CD8-positive, alpha-beta memory T cell (primary cell): ENCODE measurements at places on chromosomes 16 and 17.

DNA sequence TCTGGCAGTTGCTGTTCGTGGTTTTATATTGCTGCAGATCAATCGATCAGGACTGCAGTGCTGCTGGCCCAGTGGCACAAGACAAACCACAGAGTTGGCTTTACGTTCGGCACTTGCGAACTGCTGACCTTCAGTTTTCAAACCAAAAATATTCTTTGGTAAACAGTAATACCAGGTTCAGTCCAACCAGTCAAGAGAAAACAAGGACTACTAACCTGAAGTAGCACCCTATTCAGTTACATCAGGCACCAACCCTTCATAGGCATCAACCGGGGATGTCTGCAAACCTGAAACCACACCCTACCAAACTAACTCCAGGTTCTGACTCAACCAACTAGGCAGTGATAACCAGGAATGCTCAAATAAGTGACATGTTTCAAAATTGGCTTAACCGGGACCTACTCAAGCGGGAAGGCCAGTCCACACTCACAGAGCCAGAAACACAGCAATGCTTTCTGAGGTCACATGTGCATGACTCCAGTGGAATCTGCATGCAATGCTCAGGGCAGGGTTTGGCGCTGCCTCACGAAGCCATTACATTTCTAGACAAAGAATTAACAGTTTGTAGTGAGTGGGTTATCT, 91.1 kb downstream of the SMG6 start:
- no peak for DNase-seq

- DNase-seq, result no peak
Observed at GRCh38 chr16:49127103-49127502, 154.5 kb downstream of the CBLN1 start.

DNA sequence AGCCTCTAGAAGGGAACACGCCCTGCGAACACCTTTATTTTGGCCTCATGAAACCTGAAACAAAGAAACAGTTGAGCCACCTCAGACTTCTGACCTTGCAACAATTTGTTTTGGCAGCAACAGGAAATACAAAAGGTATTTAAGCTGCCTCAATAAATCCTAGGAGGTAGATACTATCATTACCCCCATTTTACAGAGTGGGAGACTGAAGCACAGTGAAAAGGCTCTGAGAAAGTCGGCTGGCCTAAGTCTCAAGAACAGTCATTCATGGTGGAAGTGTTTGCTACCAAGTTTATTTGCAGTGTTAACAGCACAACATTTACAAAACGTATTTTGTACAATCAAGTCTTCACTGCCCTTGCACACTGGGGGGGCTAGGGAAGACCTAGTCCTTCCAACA, 19.0 kb downstream of the RND2 start:
- DNase-seq, result no peak

DNA sequence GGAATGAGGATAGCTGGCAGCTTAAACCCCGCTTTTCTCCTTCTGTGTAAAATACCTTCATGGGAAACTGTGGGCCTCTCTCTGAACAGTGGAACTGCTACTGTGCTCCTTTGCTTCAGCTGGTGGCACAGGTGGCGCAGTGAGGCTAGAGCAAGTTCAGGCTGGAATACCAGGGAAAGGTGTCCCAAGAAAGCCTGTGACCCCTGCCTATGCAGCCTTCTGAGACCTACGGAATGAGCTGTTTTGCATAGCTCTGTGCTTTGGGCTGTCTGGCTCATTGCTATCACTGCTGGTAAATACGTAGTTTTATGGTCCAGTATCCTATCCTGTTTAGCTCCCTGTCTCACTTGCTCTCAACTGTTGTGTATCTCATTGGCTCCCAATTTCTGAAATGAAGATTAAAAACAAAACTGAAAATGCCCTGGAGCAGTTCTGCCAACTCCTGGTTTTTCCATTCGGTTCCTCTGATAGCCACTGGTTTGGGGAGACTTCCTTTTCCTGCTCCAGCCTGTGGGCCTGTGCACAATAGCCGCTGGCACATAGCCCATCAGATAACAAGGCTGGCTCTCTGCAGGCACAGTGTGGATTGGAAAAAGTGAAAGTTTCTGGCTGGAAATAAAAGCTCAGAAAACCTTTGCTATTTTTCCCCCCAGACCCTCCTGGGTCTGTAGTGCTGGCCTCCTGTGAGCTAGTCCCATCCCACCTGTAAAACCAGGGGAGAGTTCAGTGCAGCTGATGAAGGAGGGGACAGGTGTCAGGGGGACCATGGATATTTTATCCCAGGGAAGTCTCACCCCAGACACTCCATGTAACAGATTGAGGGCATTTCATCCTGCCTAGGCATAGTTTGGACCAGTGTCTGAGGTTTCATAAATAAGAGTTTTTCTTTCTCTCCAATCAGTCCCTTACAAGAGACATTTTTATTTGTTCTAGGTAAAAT, 24.0 kb downstream of the LIMD2 start:
- no peak for DNase-seq

GRCh38 chr17:58264407-58265103, 16.2 kb downstream of the MPO start:
- DNase-seq, result no peak

DNA sequence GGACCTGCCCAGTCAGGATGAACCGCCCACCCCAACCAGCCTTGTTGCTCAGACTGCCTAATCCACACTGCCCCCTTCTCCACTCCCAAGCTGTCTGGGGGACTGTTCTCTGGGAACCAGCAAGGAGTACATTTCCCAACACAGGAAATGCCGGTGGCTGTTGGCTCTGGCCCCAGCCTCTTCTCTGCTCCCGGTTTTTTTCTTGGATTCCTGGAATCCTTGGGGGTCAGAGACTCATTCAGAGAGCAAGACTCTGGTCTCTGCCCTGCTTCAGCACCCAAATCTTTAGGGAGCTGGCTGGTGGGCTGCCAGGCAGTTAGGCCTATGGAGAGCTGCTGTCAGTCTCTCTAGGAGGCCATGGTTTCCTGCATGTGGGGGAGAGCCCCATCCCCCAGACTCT, 10.8 kb upstream of the MTMR4 start:
- no peak for DNase-seq

GRCh38 chr17:70653850-70654249, 484.5 kb downstream of the KCNJ2 start:
- DNase-seq, result no peak

DNA sequence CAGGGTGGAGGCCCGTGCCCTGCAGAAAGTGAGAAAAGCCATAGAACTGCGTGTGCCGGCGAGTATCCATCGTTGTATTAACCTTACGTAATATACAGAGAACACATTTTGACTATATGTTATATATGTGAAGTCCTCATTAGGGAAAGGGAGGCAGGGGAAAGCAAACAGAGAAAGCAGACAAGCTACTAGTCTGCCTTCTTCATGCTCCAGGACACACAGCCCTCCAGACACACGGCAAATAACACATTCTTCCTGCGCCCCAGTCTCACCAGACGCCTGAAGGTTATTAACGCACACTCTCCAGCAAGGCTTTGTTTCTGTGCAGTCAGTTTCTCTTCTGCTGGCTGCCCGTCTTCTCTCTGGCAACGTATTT, 28.8 kb downstream of the PRDM7 start:
- DNase-seq, result no peak

DNA sequence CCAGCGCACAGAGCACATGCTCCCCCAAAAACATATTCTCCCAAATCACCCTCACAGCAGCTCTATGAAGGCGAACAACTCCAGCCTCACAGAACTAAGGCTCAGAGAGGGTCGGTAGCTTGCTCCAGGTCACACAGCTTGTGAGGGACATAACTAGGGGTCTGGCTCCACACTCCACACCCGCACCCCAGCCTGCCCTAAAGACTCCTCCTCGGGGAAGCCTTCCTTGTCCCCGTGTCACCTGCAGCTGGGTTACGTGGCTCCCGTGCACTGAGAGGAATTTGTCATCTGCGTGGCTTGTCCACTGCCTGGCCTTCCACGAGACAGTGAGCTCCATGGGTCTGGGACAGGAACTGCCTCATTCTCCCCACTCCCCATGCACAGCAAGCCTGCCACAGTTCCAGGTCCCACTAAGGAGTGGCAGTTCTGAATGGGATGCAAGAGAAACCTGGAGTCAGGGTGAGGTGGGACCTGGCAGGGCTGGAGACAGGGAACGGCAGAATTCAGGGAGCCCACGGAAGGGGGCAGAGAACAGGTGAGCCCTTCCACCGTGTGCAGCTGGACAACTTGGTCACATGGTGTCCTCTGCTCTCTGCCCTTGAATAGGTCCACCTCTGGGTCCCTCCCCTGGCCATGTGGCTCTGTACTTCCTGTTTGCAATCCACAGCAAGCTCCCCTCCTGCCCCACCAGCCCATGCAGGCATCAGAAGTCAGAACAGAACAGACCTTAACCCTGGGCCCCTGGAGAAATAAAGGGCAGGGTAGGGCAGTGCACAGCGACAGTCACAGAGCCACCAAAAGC, 27.4 kb downstream of the TNFRSF13B start:
- no peak for DNase-seq

GRCh38 chr16:10202649-10203048, 20.4 kb upstream of the GRIN2A start:
- no peak for DNase-seq

DNA sequence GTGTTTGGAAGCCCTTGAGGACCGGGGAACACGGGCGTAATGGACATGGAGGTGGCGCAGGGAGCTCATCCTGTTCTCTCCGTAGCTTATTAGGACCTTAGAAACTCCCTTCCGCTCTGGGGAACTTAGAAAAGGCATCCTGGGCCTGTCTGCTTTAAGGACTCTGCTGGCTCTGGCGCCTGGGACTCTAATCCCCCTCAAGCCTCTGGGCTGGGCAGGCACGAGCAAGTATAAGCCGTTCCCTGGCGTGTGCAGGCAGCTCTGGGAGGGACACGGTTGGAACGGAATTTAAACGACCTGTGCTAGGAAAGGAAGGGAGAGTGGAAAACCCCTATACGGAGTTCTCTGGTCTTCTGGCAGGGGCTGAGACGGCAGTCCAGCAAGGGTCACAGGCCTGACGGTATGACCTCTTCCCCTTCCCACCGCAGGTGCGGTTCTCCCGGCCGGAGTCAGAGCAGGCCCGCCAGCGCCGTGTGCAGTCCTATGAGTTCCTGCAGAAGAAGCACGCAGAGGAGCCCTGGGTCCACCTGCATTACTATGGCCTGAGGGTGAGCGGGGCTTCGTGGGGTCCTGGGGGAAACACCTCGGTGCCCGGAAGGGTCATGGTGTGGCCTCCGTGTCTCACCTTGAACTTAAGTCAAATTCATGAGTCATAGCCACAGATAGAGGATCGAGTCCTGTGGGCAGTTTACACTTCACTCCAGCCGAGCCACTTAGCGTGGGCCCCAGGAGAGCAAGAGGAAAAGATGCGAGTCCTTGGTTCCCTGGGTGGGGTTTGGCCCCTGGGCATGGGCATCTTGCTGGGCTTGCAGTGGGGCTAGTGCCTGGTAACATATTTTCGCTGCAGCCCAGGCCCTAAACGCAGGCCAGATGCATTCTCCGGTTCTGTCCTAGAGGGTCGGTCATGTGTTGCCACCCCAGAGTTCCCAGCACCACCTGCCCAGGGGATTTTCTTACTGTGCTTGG, 17.7 kb downstream of the POLR3E start:
- no peak for DNase-seq

GRCh38 chr17:72122010-72122764, 1.4 kb downstream of the SOX9 start:
- DNase-seq, result no peak

DNA sequence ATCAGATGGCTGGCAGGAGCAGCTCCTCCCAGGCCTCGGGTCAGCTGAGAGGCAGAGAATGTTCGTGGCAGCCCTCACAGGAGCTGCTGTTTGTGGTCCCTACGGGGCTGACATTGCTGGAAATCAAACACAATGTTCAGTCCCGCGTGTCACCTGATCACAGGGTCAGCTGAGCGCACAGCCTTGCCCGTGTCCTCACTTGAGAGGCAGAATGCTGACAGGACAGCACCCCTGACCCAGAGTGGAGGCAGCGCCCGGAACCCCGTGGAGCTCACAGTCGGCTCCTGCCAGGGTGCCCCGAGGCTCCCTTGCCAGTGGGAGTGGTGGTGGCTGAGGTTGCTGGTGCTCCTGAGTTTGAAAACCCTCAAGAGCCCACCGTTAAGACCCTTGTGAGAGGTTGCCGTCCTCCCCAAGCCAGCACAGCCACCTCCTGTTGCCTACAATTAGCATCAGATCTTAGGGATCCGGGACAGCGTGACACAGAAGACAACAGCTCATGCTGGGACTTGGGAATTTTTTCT, 3.6 kb upstream of the CHMP6 start:
- no peak for DNase-seq

- no peak for DNase-seq
Observed at GRCh38 chr17:36136036-36136435, 32.4 kb downstream of the CCL4 start.

DNA sequence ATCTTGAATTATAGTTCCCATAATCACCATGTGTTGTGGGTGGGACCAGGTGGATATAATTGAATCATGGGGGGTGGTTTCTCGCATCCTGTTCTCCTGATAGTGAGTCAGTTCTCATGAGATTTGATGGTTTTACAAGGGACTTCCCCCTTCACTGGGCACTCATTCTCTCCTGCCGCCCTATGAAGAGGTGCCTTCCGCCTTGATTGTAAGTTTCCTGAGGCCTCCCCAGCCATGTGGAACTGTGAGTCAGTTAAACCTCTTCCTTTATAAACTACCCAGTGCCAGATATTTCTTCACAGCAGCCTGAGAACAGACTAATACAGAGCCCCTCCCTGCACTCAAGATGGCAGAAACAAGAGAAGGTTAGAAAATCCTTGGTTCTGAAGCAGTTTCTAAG, 26.4 kb downstream of the LDAF1 start:
- DNase-seq, result no peak

DNA sequence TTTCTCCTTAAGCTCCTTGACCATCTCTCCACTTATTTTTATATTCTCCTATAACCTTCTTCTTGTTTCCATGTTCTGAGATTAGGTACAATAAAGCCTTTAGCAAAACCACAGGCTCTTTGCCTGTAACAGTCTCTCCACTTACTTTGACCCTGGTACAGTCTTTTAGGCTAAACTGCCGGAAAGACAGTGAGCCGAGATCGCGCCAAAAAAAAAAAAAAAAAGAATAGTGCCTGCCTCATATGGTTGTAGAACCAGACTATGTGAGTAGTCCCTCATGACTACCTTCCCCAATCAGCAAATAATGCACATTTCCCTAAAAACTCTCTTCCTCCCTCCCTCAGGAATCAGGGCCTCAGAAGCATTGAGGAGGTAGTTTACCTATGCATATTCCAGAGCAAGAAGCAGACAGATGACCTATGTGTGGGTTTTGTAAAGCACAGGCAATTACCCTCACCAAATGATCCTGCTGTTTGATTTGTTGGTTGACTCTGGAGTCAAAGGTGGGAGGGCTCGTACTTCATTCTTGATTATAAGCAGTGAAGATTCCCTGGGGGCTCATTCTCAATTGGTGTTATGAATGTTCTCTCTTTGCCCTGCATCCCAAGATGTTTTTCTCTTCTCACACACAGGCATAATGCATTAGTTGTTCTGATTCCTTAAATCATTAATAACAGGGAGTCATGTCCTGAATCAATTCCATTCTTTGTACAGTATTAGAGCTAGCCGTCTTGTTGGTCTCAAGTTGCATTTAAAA, 8.9 kb upstream of the NME1 start:
- DNase-seq, result no peak

GRCh38 chr17:17514993-17515933, 19.1 kb upstream of the RASD1 start:
- no peak for DNase-seq

DNA sequence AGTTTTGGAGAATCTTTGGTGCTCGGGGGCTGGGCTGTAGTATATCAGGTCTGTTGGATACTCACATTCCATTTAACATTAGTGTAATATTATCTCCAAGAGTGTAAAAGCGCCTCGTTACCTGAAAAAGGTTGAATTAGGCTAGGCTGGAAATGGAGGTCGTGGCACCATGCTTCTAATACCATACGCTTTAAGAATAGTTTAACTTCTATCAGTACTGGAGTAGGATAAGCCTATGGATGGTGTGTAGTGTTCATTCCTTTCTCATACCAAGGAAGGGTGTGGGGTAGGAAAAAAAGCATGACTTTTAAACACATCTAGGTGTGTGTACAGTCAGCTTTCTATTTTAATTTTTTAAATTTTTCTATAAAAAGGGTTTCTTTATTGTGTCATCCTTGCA, 2.0 kb downstream of the SRCAP start:
- DNase-seq, result no peak
